NCI-H510A (cell line): ENCODE measurements at places on chromosomes 3 and 15.

GRCh38 chr15:76062286-76062685 lies 2.5 kb downstream of the TMEM266 start:
- no peak for DNase-seq

DNA sequence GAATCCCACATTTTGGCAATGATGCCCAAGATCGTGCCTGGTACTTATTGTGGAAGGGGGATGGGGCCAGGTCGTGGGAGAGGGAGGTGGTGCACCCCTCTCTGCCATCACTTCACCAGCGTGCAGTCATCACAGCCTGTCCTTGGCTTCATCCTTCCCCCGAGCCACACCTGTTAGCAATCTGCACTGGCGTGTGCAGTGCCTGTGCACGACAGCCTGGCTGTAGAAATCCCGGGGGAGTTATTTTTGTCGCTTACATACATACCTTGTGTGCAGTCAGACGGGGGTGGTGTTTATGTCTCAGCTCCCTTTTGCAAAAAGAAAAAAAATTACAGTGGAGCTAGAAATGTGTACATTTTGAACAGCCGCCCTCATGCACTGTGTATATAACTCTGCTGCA lies 216.0 kb downstream of the TLE3 start:
- DNase-seq, result no peak

- no peak for DNase-seq
These were observed 174.0 kb downstream of the SERPINI1 start for GRCh38 chr3:167909504-167909896.

DNA sequence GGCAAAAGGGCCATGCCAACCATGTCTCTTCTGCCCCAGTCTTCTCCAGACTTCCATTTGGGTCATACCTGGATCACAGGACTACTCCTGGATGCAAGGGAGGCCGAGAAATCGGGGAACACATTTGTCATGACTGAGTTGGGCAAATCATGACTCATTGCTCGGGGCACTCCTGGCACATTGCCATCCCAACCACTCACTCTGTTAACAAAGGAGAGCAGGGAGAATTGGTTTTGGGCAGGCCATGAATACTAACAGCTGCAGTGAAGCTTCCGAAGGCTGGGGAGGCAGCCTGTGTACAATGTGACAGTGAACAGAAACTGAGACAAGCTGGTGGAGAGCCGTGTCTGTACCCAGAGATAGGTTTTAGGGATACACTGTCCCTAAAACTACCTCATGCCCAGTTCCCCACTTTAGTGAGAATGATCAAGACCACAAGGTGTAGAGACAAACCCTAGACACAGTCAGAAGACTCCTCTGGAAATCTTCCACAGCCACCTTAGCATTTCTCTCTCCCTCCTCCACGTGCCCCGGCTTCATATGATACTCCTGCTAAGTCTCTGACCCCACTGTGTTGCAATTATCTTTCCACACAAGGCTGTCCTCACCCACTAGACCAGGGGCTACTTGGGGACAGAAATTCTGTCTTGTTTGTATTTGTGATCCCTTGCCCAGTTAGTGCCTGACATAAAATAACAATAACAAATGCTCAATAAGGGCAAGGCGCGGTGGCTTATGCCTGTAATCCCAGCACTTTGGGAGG lies 10.5 kb upstream of the BUB1B start:
- peak; percentile 50 for DNase-seq

GRCh38 chr3:190127195-190127594 lies 6.5 kb upstream of the P3H2 start:
- DNase-seq, result no peak

GRCh38 chr15:74464897-74465296 lies 3.9 kb upstream of the UBL7 start:
- no peak for DNase-seq

DNA sequence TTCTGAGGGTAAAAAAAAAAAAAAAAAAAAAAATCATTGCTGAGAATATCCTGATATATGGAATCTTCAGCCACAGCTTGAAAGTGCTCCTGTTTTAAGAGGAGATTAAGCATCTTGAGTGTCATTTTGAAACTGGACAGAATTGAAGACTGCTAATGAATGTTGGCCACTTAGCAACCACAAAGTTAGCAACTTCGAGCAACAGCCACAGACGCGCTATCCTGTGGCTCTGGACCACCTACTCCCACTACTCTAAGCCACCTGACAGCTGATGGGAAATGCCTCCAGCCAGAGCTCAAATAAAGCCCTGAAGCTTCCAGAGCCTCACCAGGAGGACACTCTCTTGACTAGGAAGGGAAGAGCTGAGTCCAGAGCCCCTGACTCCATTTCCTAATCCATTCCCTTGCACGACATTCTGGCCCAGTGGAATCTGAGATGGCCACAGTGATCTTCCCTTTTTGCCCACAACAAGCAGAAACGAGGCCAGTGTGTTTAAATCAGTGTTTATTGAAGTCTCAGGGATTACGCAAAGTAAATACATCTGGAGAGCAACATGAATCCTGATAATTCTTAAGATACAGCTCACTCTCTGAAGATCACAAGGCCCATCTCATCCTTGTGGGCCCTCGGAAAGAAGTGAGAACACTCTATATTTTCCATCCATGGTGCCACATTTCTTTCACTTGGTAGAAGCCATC lies 58.6 kb downstream of the TMEM212 start:
- DNase-seq, result no peak

- no peak for DNase-seq
These were observed 564.7 kb downstream of the AGBL1 start for GRCh38 chr15:86644339-86644738.

DNA sequence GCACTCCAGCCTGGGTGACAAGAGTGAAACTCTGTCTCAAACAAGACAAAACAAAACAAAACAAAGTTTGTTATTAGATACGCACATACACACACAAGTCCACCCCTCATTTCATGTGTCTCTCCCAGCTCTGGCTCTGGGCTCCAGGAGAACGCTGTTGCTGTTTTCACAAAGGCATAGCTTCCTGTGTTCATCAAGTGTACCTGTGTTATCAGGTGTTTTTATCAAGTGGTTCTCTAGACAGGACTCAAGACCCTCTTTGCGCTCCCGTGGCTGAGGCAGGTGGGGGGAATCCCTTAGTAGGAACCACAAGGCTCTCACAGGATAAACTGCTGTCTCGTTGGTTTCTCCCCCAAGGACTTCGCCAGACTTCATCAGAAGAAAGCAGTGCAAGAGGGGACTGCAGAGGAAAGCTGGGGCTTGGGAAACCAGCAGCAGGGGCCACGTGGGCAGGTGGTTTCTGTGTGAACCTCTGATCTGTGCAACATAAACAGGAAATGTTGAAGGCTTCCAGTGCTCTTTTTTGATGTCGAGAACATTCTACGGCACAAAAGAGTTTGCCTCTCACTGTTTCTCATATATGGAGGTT lies 6.9 kb upstream of the PPP1R2 start:
- no peak for DNase-seq

DNA sequence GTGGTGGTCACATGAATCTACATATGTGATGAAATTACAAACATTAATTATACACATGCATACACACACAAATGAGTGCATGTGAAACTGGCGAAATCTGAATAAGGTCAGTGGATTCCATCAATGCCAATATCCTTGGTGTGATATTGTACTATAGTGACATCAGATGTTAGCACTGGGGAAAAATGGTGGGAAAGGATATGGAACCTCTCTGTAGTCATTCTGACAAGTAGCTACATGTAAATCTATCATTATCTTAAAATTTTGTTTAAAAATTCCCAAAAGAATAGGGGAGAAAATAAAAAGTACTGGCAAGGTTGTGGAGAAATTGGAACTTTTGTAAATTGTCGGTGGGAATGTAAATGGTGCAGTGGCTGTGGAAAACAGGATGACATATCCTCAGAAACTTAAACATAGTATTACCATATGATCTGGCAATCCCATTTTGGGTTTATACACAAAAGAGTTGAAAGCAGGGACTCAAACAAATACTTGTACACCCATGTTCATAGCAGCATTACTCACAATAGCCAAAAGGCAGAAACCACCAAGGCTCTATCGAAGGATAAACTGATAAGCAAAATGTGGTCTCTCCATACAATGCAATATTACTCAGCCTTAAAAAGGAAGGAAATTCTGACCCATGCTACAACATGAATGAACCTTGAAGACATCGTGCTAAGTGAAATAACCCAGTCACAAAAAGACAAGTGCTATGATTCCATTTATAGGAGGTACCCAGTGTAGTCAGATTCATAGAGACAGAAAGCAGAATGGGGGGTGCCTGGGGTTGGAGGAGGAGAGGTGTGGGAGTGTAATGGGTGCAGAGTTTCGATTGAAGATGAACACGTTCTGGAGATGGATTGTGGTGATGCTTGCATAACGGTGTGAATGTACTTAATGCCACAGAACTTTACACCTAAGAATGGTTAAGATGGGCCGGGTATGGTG lies 25.3 kb upstream of the HRH1 start:
- no peak for DNase-seq

DNA sequence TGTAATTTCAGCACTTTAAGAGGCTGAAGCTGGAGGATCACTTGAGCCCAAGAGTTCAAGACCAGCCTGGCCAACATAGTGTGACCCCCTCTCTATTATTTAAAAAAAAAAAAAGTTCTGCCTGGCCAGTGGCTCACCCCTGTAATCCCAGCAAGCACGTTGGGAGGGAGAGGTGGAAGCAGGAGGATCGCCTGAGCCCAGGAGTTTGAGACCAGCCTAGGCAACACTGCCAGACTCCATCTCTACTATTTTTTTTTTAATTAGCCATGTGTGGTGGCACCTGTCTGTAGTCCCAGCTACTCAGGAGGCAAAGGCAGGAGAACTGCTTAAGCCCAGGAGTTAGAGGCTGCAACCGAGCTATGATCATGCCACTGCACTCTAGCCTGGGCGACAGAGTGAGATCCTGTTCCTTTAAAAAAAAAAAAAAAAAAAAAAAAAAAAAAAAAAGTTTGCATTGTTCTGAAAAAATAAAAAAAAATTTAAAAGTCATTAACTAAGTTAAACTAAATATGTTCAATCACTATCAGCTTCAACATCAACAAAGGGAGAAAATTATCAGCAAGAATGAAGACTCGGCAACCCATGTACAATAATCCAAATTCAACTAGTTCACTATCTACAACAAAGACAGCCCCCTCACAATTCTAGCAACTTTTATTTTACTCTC lies 1.9 kb downstream of the RAF1 start:
- no peak for DNase-seq

DNA sequence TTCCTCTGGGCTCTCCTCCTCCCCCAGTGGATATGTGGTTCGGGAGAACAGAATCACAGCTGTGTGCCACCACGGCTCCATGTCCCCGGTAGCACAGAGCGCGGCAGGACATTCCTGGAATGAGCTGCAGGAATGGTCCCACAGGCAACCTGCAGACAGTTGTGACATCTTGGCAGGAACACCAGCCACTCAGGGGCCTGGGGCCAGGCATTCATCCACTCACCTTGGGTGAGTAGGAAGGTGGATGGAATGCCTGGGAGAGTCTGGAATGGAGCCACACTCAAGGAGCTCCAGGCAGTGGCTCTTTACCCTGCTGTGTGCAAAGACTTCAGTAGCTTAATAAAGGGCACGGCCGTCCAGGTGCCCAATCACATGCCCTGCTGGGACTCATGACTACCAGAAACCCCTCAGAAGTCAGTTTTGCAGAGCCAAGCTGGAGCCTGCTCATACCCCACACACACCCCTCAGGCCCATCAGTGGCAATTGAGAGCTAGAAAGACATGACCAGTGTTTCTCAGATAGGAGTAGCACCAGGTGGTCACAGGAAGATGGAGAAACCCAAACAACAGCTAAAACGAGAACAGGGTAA lies 117.3 kb upstream of the PRR20G start:
- no peak for DNase-seq

GRCh38 chr3:173932624-173933023 lies 535.1 kb downstream of the NLGN1 start:
- DNase-seq, result peak; percentile 8

DNA sequence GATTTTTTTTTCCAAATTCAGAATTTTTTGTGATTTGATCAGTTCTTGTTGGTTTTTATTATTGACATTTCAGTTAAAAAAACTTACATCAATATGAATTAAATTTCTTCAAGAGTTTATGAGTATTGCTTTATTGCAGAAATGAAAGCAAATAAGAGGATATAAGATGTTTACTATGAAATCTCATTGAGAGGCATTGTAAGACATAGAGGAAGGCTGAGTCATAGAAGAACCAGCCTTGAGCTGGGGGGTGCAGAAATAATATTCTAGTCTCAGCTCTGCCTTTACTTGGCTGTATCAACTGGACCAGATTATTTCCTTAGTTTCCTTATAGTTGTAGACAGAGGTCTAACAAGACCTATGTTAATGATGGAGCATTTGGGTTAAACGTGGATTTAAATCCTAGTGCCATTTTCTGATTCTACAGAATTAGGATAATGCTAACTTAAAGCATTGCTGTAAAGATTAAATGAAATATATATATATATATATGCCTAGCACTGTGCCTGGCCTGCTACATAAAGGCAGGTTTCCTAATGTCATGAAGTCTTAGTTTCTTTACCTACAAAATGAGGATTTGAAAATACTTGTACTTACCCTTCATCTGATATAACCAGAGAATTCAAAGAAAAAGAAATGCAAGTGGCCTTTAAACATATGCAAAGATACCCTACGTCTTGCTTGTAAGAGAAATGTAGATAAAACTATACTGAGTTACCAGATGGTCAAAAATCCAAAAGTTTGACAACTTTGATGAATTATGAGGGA lies 7.3 kb downstream of the FAM98B start:
- no peak for DNase-seq

GRCh38 chr3:17800232-17800631 lies 57.8 kb upstream of the TBC1D5 start:
- no peak for DNase-seq
